Breast epithelium (tissue), 4 donors: ENCODE measurements at places on chromosomes 13 and 19.

- no peak for DNase-seq
Observed at GRCh38 chr19:45468803-45469131, 971 bp downstream of the FOSB start.

DNA sequence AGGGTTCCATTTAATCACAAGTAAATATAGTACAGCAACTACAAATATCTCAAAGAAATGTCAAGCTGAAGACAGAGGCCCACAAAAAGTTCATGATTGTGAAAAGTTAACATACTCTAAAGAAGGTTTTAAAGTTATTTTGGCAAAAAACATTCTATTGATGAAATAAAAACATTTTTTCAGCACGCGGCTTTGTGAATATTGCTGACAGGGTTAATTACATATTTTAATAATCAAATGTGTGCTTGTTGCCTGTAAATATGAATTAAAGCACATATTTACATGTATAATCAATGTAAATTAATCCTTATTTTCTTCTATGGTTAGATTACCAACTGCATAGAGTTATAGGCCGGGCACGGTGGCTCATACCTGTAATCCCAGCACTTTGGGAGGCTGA, 328.1 kb downstream of the MZT1 start:
- DNase-seq = no peak

DNA sequence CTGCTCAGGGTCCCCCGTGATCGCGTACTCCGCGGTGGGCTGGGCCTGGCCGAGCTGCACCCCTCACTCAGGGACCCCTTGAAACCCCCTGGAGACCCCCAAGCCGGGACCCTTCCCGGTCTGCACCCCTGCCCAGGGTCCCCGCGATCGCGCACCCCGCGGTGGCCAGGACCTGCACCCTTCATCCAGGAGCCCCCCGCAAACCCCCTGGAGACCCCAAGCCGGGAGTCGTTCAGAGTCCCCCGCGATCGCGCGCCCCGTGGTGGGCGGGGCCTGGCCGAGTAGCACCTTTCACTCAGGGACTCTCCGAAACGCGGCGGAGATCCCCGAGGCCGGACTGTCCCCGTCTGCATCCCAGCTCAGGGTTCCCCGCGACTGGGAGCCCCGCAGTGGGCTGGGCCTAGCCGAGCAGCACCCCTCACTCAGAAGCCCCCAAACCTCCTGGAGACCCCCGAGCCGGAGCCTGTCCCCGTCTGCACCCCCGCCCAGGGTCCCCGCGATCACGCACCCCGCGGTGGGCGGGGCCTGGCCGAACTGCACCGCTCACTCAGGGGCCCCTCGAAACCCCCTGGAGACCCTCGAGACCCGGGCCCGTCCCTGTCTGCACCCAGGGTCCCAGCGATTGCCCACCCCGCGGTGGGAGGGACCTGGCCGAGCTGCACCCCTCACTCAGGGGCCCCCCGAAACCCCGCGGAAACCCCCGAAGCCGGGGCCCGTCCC, 748 bp downstream of the LMNB2 start:
- no peak for DNase-seq

DNA sequence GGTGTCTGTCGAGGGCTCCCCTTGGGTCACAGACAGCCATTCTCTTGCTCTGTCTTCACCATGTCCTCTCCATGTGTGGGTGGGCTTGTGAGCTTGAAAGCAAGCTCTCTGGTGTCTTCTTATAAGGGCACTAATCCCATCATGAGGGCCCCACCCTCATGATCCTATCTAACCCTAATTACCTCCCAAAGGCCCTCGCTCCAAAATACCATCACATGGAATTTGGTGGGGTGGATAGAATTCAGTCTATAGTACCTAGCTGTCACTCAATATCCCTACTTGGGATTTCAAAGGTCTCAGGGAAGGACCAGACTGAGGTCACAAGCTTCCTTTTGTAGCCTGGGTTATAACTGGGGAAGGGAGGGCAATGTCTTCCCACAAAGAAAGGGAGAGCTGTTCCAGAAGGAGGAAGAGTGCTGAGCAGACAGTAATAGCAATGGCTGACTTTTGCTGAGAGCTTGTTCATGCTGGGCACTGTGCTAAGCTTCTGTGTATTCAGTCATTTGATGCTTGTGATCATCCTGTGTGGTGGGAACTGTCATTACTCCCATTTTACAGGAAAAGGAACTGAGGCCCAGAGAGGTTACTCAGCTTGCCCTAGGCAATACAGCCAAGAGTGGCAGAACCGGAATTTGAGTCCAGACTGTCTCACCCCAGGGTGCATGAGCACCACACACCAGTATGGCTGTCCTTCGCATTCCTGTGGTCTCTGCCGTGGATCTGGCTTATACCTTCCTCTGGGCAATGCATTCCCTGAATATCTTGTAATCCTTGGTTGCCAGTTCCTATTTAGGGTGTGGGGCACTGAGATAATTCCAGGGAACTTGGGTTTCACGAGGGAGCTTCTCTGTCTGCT, 8.2 kb downstream of the FXYD5 start:
- no peak for DNase-seq
